ENCODE measurements at places on chromosomes 11 and 22. TPM values are rescaled to one million over a fixed set of nuclear protein-coding genes. Genes with fewer than 3 reads are reported as not detected.

DNA sequence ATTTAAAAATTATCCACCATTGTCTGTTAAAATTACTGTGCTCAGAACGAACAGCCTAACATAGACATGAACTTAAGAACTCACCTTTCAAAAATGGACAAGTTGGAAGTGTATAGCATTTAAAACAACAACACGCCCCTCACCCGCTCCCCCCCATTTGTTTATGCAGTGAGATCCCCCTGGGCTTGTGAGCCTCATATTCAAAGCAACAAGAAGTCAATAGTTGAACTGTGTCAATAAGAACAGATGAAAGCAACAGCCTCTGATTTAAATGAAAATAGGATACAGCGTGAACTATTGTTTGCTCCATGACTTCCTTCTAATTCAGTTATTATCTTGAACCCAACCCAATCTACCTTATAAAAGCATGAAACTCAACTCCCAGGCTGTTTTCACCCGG, 314.2 kb downstream of the BLID start:
- no peaks in the 10 kb centered on the region for H3K4me1 ChIP-seq
- no peaks in the 10 kb centered on the region for H3K27me3 ChIP-seq
- H3K36me3 ChIP-seq = no peaks in the 10 kb centered on the region
- H3K27ac ChIP-seq = no peak overlapping the region

- no peaks in the 10 kb centered on the region for H3K27me3 ChIP-seq
- peak overlapping the region; percentile 96 for H3K27ac ChIP-seq
- H3K4me1 ChIP-seq = peaks cover 17% of the 10 kb centered on the region
These were observed 875 bp downstream of the TCP11L1 start for GRCh38 chr11:33040033-33040861.

- H3K4me3 ChIP-seq = no peak overlapping the region
- no peaks in the 10 kb centered on the region for H3K27me3 ChIP-seq
- no peak for DNase-seq
- no peak overlapping the region for H3K27ac ChIP-seq
These were observed 3.1 kb upstream of the PANX1 start for GRCh38 chr11:94125407-94126115.

GRCh38 chr11:95699631-95700470, 89.7 kb downstream of the FAM76B start:
- no peaks in the 10 kb centered on the region for H3K36me3 ChIP-seq
- no peaks in the 10 kb centered on the region for H3K27me3 ChIP-seq
- no peak overlapping the region for H3K4me3 ChIP-seq
- no peak overlapping the region for H3K27ac ChIP-seq
- H3K4me1 ChIP-seq = peaks cover 8% of the 10 kb centered on the region
- no peak for DNase-seq

DNA sequence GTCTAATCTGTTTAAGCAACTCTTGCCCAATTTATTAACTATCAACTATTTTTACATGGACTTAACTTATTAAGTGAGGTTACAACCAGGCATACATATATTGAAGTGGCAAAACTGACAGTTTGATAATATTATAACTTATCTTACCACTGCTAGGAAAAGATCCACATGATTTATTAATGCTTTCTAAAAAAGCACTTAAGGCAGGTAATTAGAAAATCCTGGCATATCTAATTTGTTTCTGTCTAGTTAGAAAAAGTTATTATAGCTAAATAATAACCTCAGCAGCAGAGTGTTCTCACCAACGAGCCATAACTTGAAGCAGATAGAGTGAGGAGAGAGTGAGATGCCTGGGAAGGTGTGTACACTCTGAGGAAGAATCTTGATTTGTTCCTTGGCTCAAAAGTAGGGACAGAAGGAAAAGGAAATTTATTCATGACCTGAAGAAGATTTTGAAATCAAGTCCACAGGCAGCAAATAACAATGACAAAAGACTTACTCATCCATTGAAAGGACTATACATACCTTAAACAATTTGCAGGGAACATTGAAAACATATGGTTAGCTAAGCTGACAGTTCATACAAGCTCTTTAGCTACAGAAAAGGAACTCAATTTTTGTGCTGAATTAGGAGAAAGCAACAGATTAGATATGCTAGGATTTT, 7.1 kb upstream of the MUC15 start:
- no peak overlapping the region for H3K4me3 ChIP-seq
- H3K36me3 ChIP-seq = no peaks in the 10 kb centered on the region
- no peaks in the 10 kb centered on the region for H3K27me3 ChIP-seq
- H3K4me1 ChIP-seq = no peaks in the 10 kb centered on the region
- no peak overlapping the region for H3K27ac ChIP-seq
- no peak for DNase-seq

GRCh38 chr11:64864473-64865285, 13.7 kb downstream of the EHD1 start:
- H3K36me3 ChIP-seq = peaks cover 5% of the 10 kb centered on the region
- H3K27ac ChIP-seq = peak overlapping the region; percentile 76
- no peak for DNase-seq
- H3K4me3 ChIP-seq = no peak overlapping the region
- no peaks in the 10 kb centered on the region for H3K27me3 ChIP-seq
- peaks cover 55% of the 10 kb centered on the region for H3K4me1 ChIP-seq

DNA sequence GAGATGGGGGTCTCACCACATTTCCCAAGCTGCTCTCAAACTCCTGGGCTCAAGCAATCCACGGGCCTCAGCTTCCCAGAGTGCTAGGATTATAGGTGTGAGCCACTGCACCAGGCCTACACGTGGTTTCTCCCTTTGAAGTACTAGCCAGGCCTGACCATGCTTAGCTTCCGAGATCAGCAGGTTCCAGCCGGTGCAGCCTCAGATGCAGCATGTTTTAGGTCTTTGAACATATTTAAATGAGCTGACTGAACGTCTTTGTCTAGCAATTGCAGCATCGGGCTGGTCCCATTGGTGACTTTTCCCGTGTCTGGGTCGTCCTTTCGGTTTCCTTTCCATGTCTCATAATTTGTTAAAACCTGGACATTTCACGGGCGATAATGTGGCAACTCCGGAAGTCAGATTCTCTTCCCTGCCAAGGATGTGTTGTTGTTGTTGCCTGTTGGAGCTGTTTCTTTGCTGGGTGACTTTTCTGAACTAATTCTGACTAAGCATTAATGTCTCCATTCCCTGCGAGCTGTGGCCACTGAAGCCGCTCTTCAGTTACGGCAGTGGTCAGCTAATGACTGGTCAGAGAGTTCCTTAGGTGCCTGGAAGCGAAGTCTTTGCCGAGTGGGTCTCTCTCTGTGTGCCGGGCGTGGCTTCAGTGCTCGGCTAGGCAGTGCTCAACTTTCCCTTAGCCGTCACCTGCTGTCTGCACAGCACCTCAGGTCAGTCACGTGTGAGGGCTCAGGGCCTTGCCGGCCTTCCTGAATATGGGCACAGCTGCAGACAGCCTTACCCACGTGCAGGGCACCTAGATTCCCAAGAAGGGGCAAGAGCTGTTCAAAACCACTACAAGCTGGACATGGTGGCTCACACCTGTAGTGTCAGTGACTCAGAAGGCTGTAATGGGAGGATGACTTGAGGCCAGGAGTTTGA, 3.8 kb upstream of the CYP2D6 start:
- H3K36me3 ChIP-seq = no peaks in the 10 kb centered on the region
- no peaks in the 10 kb centered on the region for H3K4me1 ChIP-seq
- DNase-seq = no peak
- H3K4me3 ChIP-seq = no peak overlapping the region
- H3K27me3 ChIP-seq = no peaks in the 10 kb centered on the region
- H3K27ac ChIP-seq = no peak overlapping the region

DNA sequence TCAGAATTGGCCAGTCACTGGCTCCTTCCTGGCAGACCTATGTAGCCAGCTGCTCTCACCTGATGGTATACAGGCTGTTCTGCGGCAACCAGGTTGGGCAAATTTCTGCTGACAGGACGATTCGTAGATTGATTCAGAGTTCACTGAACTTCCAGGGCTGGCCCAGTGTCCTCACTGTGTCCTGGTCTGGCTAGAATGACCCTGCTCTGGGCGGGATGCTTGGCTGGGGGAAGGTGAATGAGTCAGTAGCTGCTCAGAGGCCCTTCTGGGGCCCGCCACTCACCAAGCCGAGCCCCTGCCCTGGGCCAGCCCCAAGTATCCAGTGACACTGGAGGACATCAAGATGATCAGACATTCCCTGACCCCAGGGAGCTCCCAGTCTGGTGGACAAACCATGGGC, 62.9 kb upstream of the WNT11 start:
- H3K4me1 ChIP-seq = peaks cover 10% of the 10 kb centered on the region
- no peak overlapping the region for H3K4me3 ChIP-seq
- no peaks in the 10 kb centered on the region for H3K36me3 ChIP-seq
- no peak for DNase-seq
- no peak overlapping the region for H3K27ac ChIP-seq

GRCh38 chr11:121513807-121514206, 61.0 kb upstream of the SORL1-AS1 start:
- no peak for DNase-seq
- H3K4me1 ChIP-seq = no peaks in the 10 kb centered on the region
- no peaks in the 10 kb centered on the region for H3K27me3 ChIP-seq
- H3K4me3 ChIP-seq = no peak overlapping the region
- H3K36me3 ChIP-seq = no peaks in the 10 kb centered on the region

DNA sequence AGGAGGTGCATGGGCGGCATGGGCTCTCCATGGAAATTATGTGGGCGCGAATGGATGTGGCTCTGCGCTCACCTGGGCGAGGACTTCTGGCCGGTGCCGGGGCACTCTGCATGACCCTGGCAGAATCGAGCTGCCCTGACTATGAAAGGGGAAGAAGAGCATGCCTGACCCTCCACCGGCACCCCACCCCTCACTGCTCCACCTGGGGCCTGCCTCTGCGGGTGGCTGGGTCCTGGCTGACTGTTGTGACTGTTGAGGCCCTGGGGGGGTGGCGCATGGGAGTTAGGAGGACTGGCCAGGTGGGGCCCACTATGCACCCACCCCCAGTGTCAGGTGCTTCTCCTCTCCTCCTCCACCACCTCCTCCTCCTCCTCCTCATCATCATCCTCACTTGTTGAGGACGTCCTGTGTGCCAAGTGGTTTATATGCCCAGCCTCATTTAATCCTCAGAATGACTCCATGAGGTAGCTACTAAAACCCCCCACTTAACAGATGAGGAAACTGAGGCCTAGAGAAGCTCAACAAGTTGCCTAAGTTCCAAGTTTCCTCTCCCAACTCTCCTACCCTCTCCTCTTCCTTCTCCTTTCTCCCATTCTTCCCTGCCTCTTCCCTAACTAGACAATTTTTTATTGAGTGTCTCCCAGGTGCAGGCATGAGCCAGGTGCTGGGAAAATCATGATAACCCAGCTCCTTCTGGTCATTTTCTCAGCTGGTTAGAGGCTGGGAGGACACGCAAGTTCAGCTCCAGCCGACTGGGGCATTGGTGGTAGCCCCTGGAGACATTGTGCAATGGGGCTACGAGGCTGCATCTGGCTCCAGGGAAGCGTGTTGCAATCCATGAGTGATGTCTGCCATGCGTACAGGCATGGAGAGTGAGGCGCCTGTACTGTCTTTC, 2.3 kb downstream of the MYEOV start:
- no peak overlapping the region for H3K4me3 ChIP-seq
- H3K27ac ChIP-seq = peak overlapping the region; percentile 80
- H3K36me3 ChIP-seq = no peaks in the 10 kb centered on the region
- DNase-seq = no peak

GRCh38 chr22:32700191-32700882, 101.2 kb upstream of the TIMP3 start:
- H3K4me3 ChIP-seq = no peak overlapping the region
- no peaks in the 10 kb centered on the region for H3K36me3 ChIP-seq
- no peak for DNase-seq
- peaks cover 23% of the 10 kb centered on the region for H3K4me1 ChIP-seq

DNA sequence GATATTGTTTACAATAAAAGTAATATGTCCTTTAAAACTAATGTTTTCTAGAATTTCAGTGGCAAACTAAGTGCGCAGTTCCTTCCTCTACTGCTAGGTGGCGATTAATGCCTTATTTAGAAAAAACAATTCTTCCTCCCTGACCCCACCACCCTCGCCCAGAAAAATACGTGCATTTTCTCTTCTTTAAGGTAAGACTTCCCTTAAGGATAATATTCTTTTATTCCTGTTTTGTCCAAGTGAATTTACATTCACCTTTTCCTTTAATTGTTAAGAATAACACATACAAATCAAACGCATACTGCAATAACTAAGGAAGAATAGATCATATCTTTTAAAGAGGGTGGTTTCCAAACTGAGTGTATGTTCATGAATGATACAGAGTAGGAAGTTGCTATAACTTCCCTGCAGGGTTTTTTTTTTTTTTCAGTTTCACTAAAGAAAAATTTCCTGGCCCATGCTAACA, 17.0 kb upstream of the PSMA1 start:
- H3K27me3 ChIP-seq = no peaks in the 10 kb centered on the region
- H3K4me3 ChIP-seq = no peak overlapping the region
- no peaks in the 10 kb centered on the region for H3K4me1 ChIP-seq
- peak; percentile 47 for DNase-seq
- H3K27ac ChIP-seq = no peak overlapping the region
- no peaks in the 10 kb centered on the region for H3K36me3 ChIP-seq

- no peaks in the 10 kb centered on the region for H3K36me3 ChIP-seq
- H3K27ac ChIP-seq = no peak overlapping the region
- no peaks in the 10 kb centered on the region for H3K27me3 ChIP-seq
These were observed 676.8 kb downstream of the OPCML start for GRCh38 chr11:132855516-132855915.

DNA sequence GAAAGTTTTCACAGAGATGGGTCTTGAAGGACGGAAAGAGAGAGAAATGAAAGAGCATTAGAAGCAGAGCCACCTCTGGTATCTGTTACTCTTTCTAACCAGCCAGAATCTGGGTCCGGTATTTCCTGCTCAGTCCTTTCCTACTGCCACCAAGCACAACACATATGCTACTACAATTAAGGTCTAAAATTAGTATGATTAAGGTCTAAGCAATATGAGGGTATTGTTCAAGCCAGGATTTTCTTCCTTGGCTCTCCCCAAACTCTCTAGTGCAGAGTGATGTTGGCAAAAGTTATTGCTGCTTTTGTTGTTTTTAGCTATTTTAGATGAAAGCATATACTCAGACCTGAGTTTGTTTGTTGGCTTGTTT, 59.2 kb upstream of the EED start:
- H3K27ac ChIP-seq = no peak overlapping the region
- H3K4me3 ChIP-seq = no peak overlapping the region

LRRC74B gene
- not detected for total RNA-seq

IL18 gene
- 32.8 TPM for total RNA-seq

ADAMTS8 gene
- not detected for total RNA-seq

CCDC116 gene
- total RNA-seq = not detected

SCGB1A1 gene
- total RNA-seq = not detected

RSF1 gene
- 121 TPM for total RNA-seq

MS4A2 gene
- not detected for total RNA-seq

KIAA1671 gene
- 28.6 TPM for total RNA-seq

PUS3 gene
- total RNA-seq = 19.9 TPM
